GOT3 (cell line): ENCODE measurements at places on chromosomes 12 and 14.

GRCh38 chr14:98345161-98345560, 926.8 kb downstream of the BCL11B start:
- DNase-seq, result no peak

DNA sequence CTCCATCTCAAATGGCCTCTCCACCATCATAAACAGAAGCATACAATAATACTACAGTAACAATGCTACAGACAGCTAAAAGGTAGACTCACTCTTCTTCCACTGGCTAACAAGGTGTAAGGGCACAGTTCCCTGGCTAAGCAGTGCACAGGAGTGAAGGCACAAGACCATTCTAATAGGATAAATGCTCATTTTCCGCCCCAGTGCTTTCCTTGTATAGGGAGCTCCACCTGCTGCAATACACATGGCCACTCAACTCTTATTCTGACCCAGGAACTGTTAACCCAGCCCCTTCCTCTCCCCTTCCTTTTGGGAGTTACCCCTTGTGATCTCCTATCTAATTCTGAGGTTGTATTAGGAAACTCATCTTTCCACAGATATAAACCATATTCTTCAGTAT, 124.6 kb downstream of the KCNK10 start:
- DNase-seq, result no peak

- no peak for DNase-seq
These were observed 35.8 kb upstream of the FBXO33 start for GRCh38 chr14:39467889-39468524.

DNA sequence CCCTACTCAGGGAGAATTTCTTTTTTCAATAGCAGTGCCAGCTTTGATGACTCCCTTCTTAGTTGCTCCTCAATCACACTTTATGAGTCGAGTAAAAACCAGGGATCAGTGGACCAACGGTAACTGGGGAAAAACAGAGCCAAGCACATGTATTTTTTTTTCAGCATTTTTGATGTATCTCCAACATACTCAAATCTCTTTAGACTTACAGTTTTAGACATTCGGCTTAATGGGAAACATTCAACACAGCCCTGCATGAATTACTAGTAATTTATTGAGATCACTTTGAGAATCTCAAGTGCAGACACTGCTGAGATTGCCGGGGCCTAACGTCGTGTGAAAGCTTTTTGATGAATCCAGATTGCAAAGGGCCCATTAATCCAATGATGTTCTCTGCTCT, 306.7 kb downstream of the NUAK1 start:
- DNase-seq, result no peak

DNA sequence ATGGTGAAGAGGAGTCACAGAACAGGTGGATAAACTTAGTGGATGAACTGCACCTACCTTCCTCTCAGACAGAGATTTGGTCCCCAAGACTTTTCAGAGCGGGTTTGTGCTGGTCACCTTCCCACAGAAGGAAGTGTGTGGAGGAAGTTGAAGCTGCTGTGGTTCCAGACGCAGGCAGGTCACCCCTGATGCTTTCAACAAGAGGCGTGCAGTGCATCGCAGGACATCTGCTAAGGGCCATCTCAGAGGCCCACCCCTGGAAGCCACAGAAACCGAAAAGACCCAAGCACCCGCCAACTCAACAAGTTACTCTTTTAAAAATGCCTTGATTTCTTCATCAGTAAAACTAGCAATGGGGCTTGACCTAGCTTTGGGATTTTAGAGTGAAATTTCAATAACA, 1.0 kb upstream of the GPX2 start:
- DNase-seq, result no peak

- no peak for DNase-seq
These were observed 33.2 kb downstream of the ZNF664 start for GRCh38 chr12:124006085-124006845.

GRCh38 chr14:92451755-92452154, 61.8 kb upstream of the RIN3 start:
- no peak for DNase-seq

GRCh38 chr12:75661908-75662307, 150.5 kb upstream of the KRR1 start:
- no peak for DNase-seq

- DNase-seq, result no peak
These were observed 130.0 kb upstream of the NPAS3 start for GRCh38 chr14:32808644-32809043.

DNA sequence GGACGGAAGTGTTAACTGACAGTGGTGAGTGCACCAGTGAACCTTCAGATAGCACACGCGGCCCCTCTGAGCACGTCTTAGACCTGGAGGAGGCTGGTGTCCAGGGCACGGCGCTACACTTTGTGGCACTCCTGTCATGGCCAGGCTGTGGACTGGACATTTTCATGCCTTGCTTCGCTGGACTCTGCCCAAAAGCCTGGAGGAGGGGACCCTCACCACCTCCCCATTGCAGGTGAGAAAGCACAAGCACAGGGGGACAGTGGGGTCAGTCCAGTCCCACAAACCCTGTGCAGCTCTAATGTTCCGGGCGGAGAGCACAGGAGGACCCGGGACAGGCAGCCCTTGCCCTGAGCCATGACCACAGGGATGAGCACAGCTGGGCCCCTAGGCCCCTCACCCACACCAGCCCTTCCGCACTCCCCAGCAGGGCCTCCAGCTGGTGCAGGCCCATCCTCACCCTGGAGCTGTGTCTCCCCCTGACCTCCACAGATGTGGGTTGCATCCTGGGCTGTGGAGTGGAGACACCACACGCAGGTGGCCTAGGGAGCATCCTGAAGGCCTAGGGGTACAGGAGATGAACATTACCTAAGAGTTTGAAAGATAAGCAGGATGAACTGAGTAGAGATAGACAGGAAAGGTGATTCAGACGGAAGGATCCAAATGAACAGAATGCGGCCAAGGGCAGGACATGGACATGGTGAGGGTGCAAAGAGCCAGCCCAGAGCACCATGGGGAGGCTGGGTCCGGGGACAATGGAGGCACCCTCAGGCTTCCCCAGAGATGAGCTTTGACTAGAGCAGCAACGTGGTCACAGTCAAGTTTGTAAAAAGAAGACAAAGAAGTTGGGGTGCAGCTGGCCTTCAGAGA, 132.8 kb downstream of the BCL11B start:
- DNase-seq, result no peak

DNA sequence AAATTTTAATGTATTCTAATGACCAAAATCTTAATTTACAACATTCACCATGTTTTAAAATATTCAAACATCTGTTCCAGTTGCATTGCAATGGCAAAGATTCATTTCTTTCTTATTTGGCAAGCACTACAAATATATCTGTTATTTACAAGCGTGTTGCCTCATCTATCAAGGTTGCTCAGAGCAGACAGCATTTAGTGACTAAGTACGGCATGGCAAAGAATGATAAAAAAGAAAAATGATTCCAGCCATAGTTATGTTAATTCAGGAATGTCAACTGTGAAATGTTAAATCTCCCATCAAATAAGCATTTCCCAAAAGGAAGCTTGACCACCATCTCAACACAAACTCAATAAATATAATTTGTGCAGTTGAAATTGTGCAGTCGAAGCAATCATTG, 312.1 kb downstream of the SEC23A start:
- DNase-seq, result no peak

DNA sequence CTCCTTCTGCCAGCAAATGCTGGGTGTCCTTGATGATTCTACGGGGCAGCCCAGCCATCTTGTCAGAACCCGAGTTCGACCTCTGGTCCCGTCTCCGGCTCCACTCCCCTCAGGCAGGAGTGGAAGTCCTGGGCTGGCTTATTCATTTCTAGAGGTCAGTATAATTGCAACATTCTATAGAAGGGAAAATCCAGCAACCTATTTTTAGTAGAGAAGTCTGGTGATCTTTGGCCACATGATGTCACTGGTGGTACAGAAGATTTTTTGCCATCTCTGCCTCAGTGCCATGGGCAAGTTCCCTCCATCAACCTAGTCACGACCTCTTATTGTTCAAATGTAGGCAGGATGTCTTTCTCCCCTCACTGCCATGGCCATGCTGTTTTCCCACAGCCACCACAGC, 22.4 kb downstream of the OR10G2 start:
- no peak for DNase-seq

DNA sequence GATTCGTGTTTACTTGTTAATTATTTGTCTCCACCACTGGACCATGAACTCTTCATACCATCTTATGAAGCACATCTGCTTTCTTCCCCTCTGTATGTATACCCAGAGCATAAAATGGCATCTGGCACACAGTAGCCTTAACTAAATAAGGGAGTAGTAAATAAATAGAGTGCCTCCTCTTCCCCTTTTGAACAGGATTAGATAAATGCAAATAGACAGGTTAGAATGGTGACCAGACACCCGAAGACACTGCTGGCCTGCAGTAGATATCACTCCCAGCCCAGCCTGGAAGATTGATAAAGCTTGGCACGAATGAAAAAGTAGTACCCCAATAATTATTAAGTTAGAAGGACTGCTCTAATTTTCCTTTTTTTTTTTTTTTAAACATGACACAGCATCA, 6.9 kb downstream of the GALNT4 start:
- no peak for DNase-seq

- DNase-seq, result no peak
These were observed 173.8 kb upstream of the MIS18BP1 start for GRCh38 chr14:45426685-45427282.

DNA sequence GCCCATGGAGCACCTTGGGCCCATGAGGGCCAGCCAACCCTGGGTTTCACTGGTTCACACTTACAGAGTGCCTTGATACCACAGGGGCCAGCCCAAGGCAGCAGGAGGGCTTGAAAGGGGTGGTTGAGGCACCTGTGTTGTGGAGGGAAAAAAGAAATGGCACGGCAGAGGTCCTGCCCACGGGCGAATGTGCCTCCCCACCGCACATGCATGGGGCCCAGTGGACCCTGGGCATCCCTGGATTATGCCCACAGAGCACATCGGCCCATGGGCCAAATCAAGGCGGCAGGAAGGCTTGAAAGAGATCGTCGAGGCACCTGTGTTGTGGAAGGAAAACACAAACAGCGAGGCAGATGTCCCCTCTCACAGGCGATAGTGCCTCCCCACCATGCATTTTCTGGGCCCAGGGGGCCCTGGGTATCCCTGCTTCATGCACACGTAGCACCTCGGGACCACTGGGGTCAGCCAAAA, 378.1 kb downstream of the ALG10 start:
- no peak for DNase-seq

GRCh38 chr14:75222208-75222701, 45.8 kb upstream of the TMED10 start:
- no peak for DNase-seq

GRCh38 chr12:113006641-113007040, 28.3 kb downstream of the OAS2 start:
- DNase-seq, result no peak

GRCh38 chr12:43044241-43044640, 454.7 kb upstream of the PRICKLE1 start:
- no peak for DNase-seq

DNA sequence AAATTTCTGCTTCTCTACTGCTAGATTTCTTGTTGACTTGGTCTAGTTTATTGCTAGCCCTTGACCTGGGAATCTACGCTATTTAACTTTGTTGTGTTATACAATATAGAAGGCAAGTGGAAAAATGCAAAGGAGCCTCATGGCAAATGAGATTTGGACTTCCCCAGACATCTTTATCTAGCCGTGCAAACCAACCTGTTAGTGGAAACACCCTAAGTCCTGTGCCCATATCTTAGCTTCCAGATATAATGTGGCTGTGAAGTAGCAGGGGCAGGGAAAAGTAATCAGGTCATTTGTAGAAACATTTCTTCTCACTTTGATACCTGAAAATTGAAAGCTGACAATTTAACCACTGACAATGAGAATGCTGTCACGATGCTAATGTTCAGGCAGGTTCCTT, 90.7 kb upstream of the ATP2B1 start:
- no peak for DNase-seq

DNA sequence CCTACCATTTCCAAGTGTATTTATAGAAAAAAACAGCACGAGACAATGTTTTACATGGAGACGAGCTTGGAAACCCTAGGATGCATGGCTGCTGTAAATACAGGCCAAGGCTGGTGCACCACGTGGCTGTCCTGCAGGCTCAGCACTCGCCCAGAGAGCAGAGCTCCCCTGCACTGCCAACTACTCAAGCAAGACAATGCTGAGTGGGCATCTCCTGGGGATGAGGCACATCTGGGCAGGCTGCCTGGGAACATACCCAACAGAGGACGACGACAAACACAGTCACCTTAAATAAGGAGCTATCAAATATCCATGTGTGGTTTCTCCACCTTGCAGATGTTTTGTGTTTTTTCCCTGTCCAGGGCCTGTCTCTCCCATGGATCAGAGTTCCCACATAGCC, 128.3 kb upstream of the PRMT8 start:
- no peak for DNase-seq

DNA sequence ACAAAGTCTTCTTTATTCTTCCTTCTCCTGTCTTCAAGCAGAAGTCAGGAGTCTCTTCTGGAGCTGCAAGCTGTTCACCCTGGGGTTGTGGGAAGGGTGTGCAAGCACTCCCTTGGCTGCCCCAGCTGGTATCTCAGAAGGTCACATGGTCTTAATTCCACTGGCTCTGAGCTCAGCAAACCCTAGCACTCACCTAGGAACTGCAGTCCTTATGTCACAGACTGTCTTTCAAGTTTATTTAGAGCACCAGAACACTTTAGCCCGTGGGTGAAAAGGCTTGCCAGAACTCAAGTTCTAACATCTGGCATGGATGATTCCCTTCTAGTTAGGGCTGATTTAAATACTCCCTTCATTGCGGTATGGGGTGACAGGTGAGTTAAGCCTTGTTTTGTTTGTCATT, 379.0 kb downstream of the CCER1 start:
- DNase-seq, result no peak

GRCh38 chr12:100266585-100266834, 369 bp downstream of the DEPDC4 start:
- DNase-seq, result no peak

GRCh38 chr12:1115484-1116231, 124.6 kb downstream of the ERC1 start:
- no peak for DNase-seq

DNA sequence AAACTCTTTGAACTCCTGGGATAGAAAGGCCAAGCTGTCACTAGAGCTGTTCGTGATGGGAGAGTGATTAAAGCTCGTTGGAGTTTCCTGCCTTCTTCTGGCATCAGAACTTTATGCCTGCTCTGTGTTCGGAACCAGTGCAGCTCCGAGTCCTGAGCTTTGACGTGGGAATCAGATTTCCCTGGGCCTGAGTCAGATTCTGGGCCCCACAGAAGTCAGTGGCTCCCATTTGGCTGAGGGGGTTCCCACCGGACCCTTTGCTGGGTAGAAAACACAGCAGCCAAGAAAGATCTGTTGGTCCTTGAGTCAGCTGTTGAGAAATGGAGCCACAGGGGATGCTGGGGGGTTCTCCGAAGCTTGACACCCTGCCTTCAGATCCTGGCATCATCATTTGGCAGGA, 238.0 kb downstream of the CHST11 start:
- DNase-seq, result no peak

DNA sequence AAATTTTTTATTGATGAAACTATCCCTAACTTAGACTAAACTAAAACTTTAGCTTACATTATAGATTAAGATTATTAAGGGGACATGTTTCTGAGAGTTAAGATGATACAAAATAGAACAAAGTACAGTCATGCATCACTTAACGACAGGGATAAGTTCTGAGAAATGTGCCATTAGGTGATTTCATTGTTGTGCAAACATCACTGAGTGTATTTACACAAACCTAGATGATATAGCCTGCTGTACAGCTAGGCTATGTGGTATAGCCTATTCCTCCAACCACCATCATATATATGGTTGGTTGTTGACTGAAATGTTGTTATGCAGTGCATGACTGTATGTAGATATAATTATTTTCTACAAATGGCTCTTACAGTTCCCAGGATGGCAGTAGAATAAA, 46.5 kb downstream of the ATP6V1D start:
- no peak for DNase-seq

GRCh38 chr12:62328296-62328921, 68.2 kb downstream of the USP15 start:
- DNase-seq, result no peak
